ENCODE measurements at places on chromosomes 16 and 17.

- DNase-seq, result peak; percentile 49
These were observed 26.3 kb upstream of the METRNL start for GRCh38 chr17:83053021-83053681.

GRCh38 chr17:13353590-13353989 is 248.1 kb downstream of the HS3ST3A1 start:
- peak; percentile 96 for DNase-seq

- DNase-seq, result no peak
These were observed 97.5 kb downstream of the METRNL start for GRCh38 chr17:83176623-83177583.

DNA sequence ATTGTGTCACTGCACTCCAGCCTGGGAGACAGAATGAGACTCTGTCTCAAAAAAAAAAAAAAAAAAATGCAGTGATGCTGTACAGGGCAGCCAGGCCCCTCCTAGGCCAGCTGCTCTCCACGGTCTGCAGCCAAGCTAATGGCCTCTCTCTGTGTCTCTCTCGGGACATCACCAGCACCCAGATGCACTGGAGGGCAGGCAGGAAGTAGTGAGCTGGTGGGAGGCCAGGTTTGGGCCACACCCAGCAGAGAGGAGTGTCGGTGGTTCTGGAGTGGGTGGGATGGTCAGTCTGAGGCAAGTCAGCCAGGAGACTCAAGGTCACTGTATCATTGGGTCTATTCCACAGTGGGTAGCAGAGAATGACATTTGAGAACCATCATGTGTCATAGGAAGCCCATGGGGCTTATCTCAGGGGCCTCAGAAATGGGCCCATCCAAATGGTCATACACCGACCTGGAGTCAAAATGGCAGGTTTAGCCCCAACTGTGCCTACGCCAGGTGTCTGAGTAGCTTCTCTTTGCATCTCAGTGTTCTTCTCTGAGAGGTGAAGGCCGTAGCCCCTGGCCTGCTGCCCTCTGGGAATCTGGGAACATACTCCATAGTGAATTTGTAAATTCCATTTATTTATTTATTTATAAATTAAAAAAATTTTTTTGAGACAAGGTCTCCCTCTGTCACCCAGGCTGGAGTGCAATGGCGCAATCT is 22.7 kb downstream of the WNT9B start:
- DNase-seq, result no peak

DNA sequence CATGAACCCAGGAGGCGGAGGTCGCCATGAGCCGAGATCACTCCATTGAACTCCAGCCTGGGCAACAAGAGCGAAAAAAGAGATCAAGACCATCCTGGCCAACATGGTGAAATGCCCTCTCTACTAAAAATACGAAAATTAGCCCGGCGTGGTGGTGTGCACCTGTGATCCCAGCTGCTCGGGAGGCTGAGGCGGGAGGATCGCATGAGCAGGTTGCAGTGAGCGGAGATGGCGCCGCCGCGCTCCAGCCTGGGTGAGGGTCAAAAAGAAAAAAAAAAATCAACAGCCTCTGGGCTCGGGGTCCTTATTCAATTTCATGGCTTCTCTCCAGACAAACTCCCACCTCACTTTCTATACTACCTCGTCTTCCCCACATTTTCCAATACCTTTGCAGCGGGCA is 3.2 kb upstream of the GP1BA start:
- DNase-seq, result no peak

DNA sequence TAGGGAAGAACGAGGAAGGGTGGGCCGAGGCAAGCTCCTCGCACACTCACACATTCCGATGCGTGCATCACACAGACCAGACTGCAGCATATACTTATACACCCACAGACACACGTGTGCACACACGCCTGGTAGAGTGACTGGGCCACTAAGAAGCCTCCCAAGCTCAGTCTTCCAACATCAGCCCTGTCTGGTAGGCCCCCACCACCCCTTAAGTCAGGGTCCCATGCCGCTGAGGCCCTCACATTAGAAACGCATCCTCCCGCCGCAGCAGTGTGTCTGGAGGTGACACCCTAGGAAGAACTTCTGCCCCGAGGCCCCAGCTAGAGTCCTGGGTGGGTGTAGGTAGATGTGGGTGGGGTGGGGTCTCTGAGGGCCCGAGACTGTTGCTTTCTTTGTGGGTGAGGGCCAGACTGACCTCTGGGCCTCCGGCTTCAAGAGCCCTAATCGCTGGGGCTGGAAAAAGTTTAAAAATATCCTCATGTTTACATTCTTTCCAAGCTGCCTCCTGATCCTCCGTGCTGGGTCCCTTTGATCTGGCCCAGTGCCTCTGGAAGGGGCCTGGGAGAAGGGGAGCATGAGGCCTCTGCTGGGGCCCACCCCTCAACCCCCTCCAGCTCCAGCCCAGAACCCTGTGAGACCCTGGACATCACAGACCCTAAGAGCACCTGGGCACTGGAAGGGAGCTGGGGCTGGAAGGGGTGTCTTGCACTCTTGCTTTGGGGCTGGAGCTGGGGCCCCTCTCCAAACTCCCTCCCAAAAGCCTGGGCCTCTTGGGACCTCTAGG is 13.6 kb downstream of the CDH16 start:
- peak; percentile 62 for DNase-seq
